Thoracic aorta (tissue), 2 donors: ENCODE measurements at places on chromosomes 6 and 20.

- no peak for DNase-seq
Observed at GRCh38 chr6:7787137-7787608, 61.3 kb downstream of the BMP6 start.

- DNase-seq: no peak
Observed at GRCh38 chr6:86964029-86964579, 26.8 kb downstream of the HTR1E start.

GRCh38 chr6:116876635-116877611 lies at the start of gene RFX6:
RFX6 (plus strand) TSS chr6:116877242; CDS start chr6:116877276, 34 bp downstream.
- DNase-seq: no peak

- no peak for DNase-seq
Observed at GRCh38 chr6:572596-573265, 84.2 kb downstream of the HUS1B start.

DNA sequence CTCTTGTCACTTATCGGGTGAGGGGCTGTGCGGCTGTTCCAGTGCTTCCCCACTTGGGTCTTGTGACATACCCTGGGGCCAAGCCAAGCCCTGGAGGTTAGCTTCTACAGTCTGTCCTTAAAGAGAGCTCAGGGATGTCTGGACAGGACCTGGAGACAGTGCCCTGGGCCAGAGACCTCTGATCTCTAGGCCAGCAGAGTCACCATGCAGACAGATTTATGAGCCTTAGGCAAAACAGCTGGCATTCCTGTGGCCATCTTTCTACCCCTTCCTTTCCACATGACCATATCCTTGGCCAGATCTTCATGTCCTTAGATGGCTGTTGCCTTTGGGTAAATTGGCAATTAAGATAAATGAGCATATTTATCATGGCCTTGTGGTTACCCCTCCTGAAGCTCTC lies 678.6 kb downstream of the MAFB start:
- no peak for DNase-seq

- no peak for DNase-seq
Observed at GRCh38 chr20:4366076-4366475, 350.7 kb upstream of the RNF24 start.

DNA sequence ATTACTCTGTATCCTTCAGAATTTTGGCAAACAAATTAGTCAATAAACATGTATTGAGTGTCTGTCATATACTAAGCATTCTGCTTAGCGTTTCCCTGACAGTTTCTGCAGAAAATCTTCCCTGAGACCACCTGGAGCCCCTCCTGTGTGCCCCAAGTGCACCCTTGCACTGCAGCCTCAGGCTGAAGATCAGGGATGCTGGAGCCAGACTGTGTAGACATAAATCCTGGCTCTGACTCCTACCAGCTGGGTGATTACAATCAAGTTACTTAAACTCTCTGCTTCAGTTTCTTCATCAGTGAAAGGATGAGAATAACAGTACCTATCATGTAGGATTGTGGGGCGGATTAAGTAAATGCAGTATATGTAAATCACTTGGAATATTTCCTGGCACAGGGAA lies 53.4 kb upstream of the VSTM2L start:
- no peak for DNase-seq

DNA sequence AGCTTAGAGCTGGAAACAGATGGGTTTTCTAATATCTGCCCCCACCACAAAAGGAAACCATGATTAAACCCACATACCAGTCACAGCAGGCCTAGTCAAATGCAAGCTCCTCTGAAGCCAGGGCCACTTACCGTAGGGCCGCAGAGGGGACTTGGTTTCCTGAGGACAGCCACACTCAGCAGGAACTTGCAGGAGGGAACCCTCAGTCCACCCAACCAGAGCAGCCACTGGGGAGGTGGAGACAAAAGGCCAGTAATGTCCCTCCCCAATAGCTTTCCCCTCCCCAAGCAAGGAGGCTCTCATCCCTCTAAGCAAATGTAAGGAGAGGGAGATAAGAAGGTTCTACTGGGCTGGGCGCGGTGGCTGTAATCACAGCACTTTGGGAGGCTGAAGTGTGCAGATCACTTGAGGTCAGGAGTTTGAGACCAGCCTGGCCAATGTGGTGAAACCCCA lies 384.4 kb upstream of the JARID2 start:
- DNase-seq: no peak

GRCh38 chr20:60302875-60303274 lies 344.7 kb downstream of the CDH26 start:
- DNase-seq: no peak

GRCh38 chr6:3510617-3511016 lies 53.8 kb upstream of the SLC22A23 start:
- DNase-seq: no peak

GRCh38 chr20:35246723-35247122 lies 20.2 kb downstream of the MMP24 start:
- DNase-seq: no peak

GRCh38 chr6:119065382-119065781 lies 13.1 kb downstream of the FAM184A start:
- no peak for DNase-seq

GRCh38 chr6:3619201-3619600 lies 132.3 kb downstream of the PXDC1 start:
- no peak for DNase-seq

GRCh38 chr20:22430154-22430745 lies 154.1 kb downstream of the FOXA2 start:
- no peak for DNase-seq

DNA sequence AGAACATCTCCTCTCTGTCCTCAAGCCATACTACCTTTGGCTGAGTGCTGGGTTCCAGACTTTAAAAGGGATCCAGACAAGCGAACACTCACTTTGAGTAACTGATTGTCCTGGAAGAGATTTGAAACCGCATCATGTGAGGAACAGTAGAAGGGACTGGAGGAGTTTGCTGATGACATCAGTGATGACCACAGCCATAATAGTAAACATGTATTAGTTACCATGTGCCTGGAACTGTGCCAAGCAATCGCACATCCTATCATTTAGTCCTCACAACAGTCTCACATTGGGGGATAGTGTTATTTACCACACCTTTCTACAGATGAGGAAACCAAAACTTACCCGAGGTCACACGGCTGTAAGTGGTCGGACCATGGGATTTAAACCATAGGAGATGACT lies 39.8 kb downstream of the ARMC2 start:
- no peak for DNase-seq

DNA sequence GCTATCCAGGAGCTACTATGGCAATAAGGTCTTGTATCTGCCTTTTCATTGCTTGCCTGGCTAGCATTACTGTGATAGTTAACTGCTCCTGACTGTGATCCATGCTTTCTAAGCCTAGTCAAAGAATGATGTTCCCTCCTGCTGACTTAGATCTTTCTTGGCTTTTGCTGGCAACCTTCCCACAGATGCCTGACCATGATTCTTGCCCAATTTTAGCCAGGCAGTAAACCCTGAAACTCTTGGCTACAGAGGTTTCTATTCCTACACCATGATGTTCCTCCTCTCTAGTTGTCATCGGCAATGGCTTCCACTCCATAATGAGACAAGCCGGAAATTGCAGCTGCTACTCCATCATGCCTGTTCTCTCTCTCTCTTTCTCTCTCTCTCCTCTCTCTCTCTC lies 238.1 kb downstream of the HAO1 start:
- no peak for DNase-seq

DNA sequence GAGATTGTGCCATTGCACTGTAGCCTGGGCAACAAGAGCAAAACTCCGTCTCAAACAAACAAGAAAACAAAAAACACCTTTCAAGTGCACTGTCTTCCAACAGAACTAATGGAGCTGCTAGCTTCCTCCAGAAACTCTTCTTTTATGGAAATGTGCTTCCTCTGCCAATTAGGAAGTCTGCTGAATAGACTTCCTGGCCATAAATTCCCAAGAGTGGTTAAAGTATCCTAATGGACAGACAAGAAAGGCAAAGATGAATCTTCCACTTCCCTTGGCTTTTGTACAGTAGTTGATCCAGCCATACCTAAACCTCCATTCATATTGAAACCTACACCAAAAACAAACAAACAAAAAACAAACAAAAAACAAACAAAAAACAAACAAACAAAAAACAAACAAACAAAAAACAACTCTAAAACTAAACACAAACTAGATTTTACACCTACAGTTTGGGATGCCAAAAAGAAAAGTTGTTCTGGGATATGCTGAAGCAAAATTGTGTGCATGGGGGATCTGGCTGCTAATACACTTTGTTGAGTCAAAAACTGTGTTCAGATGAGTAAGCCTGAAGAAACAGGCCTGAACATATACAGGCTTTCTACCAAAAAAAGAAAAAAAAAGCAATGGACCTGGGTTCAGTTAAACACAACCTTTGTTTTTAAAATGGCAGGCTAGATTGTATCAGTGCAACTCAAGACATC lies 59.8 kb upstream of the CARMIL1 start:
- no peak for DNase-seq

GRCh38 chr20:32501709-32502108 lies 83.4 kb downstream of the NOL4L start:
- DNase-seq: no peak

DNA sequence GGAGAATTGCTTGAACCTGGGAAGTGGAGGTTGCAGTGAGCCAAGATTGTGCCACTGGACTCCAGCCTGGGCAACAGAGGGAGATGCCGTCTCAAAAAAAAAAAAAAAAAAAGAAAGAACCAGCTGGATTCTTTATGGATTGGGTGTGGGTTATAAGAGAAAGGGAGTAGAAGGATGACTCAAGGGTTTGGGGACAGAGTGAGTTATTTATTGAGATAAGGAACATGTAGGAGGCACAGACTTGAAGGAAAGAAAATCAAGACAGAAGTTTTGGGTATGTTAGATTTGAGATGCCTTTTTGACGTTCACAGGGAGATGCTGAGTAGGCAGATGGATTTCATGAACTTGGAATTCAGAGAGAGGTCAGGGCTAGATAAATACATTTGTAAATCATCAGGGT lies 47.6 kb downstream of the KIZ start:
- no peak for DNase-seq

GRCh38 chr20:45251884-45252560 lies 2.3 kb downstream of the SLPI start:
- DNase-seq: no peak

- no peak for DNase-seq
Observed at GRCh38 chr6:141830530-141830929, 302.2 kb upstream of the GJE1 start.

DNA sequence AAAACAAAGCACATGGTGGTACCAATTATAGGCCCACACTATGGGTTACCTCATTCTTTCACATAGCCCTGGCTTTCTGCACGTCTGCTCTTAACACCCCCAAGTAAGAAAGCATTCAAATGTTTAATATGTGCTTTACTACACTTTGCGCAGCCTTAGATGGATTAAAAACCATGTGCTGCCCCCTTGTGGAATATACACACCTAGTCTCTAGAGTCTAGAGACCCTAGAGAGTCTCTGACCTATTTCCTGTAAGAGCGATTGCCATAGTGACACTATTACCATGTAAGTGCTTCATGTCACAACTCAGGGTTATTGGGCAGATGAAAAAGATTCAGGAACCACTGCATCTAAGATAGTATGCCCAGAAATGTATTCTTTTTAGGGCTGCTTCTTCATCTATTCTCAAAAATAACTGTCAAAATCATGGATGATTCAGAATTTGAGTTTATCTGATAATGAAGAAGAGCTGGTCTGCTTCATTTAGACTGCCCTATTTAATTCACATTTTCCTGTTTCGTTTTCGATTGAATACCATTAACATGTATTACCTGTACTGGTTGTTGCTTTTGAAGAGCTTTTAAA lies 186.3 kb downstream of the ADGB start:
- DNase-seq: no peak

DNA sequence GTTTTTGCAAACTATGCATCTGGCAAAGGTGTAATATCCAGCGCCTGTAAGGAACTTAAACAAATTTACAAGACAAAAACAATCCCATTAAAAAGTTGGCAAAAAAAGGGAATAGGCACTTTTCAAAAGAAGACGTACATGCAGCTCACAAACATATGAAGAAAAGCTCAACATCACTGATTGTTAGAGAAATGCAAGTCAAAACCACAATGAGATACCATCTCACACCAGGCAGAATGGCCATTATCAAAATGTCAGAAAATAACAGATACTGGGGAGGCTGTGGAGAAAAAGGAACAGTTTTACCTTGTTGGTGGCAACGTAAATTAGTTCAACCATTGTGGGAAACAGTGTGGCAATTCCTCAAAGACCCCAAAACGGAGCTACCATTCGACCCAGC lies 54.2 kb downstream of the TSBP1 start:
- DNase-seq: no peak

DNA sequence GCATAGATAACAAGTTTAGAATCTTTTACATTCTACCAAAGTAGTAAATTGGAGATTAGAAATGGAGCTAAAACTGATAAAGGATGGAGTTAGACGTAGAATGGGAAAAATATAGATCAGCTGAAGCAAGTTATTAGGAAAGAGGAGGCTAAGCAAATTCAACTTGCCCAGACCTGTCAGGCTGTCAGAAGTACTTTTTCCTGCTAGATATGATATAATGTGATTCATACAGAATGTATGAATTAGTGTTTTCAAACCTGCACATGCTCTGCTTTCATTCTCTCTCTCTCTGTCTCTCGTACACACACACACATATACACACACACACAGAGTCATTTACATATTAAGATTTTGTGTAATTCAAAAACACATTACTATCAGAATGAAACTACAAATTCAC lies 133.2 kb upstream of the HDGFL1 start:
- no peak for DNase-seq

DNA sequence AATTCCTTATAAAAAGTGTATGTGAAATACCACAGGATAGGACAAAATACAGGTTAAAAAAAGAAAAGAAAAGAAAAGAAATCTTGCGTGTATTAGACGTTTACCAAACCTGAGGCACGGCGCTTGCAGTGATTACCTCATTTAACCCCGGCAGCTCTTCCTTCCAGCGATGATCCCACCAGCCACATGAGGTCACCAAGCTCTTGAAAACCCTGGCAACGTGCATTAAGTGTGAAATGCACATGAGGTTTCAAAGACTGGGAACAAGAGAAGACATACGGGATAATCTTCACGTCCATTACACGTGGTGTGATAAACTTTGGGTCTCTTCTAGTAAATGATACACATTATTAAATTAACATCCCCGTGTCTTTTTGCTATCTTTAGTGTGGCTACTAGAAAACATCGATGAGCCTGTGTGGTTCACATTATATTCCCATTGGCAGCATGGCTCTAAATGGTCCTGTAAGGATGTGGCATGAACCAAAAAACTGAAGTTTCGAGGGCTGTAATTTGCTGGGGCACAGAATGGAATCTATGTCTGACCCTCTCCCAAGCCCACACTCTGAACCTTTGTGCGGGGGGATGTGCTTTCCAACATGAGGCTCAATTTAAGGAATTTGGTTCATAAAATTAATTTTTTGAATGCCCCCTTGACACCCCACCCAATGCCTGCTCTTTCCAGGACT lies 59.2 kb upstream of the THBS2 start:
- no peak for DNase-seq

GRCh38 chr6:23244300-23244699 lies 674.9 kb downstream of the HDGFL1 start:
- no peak for DNase-seq
